Ovary (tissue), 10 donors: ENCODE measurements at places on chromosomes 5 and 9. TPM values are rescaled to one million over a fixed set of nuclear protein-coding genes. Genes with fewer than 3 reads are reported as not detected.

DNA sequence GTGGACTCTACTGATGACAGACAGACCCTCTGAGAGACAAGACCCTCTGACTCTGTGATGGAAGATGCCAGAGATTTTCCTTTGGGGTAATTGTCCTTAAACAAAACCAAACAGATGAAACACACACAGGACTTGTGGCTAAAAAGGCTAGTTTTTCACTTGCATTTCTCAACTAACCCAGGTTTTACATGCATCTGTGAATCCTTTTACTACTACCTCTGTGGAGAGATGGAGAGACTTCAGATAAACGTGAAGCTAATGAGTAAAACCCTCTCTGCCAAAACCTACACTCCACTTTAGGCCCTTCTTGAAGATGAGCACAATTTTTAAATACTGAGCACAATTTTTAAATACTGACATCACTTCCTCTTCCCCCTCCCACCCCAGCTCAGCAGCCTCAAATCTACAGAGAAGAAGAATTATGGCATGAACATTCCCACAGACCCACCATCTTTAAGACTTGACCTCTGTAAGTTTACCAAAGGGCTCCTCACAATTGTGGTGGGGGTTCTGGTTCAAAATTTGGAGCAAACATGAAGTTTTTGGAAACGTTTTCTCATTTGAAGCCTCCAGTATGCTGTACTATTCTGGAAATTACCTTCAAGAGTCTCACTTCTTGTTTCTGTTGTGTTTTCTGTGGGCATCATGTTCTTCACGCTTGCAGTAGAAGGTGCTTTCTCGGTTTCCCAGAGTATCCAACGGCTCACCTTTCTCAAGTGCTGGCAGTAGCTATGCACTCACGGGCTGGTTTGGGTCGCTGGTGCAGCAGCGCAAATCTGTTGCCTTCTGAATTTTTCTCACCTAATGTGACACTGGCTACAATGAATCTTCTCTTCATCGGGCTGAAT, 42.7 kb downstream of the ACER2 start:
- no peaks in the 10 kb centered on the region for H3K27me3 ChIP-seq
- DNase-seq: no peak
- H3K4me1 ChIP-seq: no peaks in the 10 kb centered on the region
- H3K4me3 ChIP-seq: no peak overlapping the region
- H3K27ac ChIP-seq: no peak overlapping the region
- no peaks in the 10 kb centered on the region for H3K36me3 ChIP-seq

DNA sequence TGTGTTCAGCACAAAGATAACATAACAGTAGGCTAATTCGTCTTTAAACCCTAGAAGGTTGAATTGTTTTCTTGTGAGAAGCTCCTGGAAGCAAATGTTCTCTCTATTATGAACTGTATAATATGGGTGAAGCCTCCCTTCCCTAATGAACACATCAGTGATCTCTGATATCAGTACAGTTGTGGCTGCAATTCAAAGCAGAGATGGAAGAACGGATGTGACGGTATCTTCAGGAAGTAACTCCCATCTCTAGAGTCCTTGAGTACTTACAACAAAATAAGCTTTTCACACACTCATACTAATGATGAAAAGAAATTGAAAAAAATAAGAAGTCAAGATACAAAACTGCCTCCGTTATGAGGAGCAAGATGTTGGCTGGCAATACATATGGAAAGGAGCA, 4.5 kb downstream of the HCN1 start:
- DNase-seq: no peak
- H3K27me3 ChIP-seq: no peaks in the 10 kb centered on the region
- H3K4me3 ChIP-seq: no peak overlapping the region
- no peak overlapping the region for H3K27ac ChIP-seq

- peaks cover 8% of the 10 kb centered on the region for H3K4me1 ChIP-seq
- no peak overlapping the region for H3K27ac ChIP-seq
- no peak for DNase-seq
- no peak overlapping the region for H3K4me3 ChIP-seq
- no peaks in the 10 kb centered on the region for H3K36me3 ChIP-seq
- no peaks in the 10 kb centered on the region for H3K27me3 ChIP-seq
Measured at GRCh38 chr9:89811886-89812450, 207.2 kb downstream of the GADD45G start.

DNA sequence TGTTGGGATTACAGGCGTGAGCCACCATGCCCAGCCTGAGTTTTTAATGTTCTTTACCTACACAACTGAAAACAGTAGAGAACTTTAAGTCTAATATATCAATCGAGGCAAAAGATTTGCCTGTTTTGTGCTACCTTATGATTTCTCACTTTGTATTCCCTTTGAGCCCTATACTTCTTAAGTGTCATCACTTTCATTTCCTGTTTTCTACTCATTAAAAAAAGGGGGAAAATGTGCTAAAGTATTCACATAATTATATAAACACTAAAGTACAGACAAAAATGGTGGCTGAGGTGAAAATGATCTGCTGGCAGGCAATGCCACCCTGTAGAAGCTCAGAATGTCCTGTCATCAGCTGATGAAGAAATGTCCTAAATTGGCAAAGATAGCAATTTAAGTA, 23.6 kb downstream of the ATG10 start:
- no peaks in the 10 kb centered on the region for H3K4me1 ChIP-seq
- no peak overlapping the region for H3K27ac ChIP-seq
- no peak overlapping the region for H3K4me3 ChIP-seq
- no peaks in the 10 kb centered on the region for H3K27me3 ChIP-seq
- H3K36me3 ChIP-seq: no peaks in the 10 kb centered on the region

EFNA5 gene
- 6.9 TPM for total RNA-seq

SPOCK1 gene
- total RNA-seq: 10.8 TPM

GLE1 gene
- 19.0 TPM for total RNA-seq

HEXB gene
- 96.5 TPM for total RNA-seq
